Umbilical cord (tissue), 2 donors: ENCODE measurements at places on chromosomes 4 and X.

DNA sequence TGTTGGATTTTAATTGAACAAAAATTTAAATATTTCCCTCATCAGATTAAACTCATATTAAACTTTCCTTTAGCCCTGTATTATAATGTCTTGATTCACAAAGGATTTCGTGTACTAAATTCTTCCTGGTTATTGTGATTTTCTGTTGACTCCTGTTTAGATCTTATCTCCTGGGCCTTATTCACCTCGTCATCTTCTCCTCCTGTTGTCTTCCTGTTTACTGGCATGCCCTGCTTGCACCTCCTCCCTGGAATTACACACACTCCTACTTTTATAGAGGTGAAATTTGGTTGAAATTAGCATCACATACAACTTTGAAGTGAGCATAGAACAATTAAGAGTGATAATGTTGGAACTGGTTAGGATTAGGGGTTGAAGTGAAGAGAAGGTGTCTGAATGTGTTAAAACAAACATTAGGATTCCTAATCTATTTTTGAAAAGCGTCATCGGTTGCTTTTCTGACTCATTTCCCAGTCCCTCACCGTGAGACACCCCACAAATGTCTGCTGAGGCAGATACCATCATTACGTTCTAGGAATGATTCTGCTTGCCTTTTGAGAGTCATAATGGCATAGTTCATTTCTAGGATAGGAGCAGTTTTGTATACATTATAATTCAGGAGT lies 32.5 kb downstream of the TLL1 start:
- no peak for DNase-seq

- no peak for DNase-seq
Measured at GRCh38 chr4:172011196-172011595, 198.0 kb downstream of the GALNTL6 start.

DNA sequence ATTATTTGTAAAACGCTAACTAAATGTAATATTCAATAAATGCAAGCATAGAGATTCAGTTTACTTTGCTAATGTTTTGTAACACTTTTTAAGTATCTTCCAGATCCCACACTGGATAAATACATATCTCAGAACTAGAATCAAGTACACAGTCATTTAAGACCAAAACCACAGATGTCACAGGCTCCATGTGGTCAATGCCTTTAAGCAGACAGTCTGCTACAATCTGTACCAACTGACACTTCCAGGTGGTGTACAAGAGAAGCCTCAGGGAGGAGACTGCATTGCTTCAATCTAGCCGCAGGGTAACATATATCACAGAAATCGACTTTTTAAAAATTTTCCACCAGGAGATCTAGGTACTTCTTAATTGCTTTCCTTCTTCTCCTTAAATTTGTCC lies 229.6 kb upstream of the DIAPH2 start:
- DNase-seq = no peak

DNA sequence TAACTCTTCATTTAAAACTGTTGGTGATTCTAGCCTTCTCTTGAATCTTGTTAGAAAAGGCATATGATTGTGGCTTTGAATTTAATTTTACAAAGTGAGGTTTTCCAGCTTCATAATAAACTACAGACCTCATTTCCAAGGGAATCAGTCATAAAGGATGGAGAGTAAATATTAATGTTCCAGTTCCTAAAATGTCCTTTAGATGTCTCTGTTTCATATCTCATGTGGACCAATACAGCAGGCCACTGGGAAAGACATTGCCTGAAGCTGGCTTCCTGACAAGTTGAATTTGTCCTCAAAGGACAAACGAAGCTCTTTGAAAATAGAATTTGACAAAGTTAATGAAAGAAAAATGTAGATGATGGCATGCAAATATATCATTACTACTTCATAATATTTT lies 125.4 kb downstream of the ZNF330 start:
- DNase-seq = peak; percentile 67

DNA sequence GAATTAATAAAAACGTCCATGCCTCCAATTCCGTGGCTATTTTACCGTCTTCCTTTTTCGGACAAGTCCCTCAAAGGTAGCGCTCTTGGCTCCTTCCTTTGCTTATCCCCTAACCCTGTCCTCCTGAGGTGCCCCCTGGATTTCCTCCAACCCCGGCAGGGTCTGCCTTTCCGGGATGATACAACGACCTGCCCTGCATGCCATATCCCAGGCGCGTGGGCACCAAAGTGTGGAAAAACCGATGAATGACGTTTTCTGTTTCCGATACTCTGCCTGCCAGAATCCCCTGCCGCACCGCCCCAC lies 706 bp upstream of the CSTF2 start:
- no peak for DNase-seq

GRCh38 chr4:155657169-155657568 lies 9.5 kb upstream of the GUCY1A1 start:
- DNase-seq = no peak

- no peak for DNase-seq
Measured at GRCh38 chr4:164847967-164848649, 28.9 kb upstream of the APELA start.

- DNase-seq = no peak
Measured at GRCh38 chr4:107711831-107712230, 8.2 kb downstream of the PAPSS1 start.

GRCh38 chr4:8699479-8700145 lies 107.0 kb downstream of the CPZ start:
- no peak for DNase-seq
